ENCODE measurements at places on chromosomes 1 and 21.

DNA sequence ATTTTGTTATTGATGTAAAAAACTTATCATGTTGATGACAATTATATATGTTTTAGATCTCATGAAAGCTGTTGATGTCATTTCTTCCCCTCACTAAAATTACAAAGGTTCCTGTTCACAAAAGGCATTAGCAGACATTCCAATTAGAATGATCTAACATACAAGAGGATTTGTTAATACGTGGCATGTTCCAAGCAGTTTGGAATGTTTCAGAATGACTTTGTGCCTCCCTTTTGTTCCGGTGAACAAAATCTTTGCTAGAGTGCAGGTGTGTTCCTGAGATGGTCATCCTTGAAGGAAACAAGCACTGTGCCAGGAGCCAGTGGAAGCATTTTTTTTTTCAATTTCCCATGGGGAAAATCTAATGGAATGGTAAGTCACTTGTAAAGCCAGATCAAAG lies 108.0 kb upstream of the KCTD3 start:
- DNase-seq = no peak

GRCh38 chr1:101247404-101248287 lies 10.8 kb downstream of the S1PR1 start:
- DNase-seq = no peak

- DNase-seq = no peak
These were observed 6.1 kb downstream of the ATF3 start for GRCh38 chr1:212614453-212615200.

- no peak for DNase-seq
These were observed 16.1 kb upstream of the LDLRAP1 start for GRCh38 chr1:25527226-25527846.

DNA sequence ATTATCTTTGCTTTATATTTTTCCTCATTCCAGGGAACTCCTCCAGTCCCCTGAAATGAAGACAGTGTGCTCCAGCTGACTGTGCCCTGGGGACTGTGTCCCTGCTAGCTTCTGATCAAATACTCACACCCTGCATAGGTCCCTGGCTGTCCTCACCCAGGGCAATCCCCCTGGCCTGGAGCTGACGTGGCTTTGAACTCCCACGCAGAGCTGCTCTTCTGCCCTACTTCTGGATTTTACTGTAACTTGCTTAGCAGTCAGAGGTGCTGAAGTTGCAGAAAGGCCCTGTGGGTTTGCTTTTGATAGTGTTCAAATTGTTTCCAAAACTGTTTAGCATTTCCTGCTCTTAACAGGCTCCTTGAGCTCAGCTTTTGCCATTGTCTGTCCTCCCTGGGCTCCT lies 186.5 kb downstream of the FASLG start:
- no peak for DNase-seq

GRCh38 chr21:34017039-34017961 lies 56.1 kb upstream of the MRPS6 start:
- DNase-seq = no peak

DNA sequence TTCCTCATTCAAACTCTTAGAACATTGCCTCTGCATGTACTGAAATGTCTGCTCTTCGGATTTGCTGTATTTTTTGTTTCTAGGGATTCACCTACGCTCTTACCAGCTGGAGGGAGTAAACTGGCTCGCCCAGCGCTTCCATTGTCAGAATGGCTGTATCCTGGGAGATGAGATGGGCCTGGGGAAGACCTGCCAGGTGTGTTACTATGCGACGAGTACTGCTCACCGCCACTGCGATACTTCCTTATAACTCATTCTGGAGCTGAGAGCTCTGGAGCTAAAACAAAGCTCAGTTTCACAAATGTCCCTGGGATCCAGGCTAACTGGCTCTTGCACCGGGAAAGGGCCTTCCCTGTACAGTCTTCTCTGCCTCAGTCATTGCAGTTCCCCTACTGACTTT lies 10.1 kb downstream of the CHD1L start:
- no peak for DNase-seq

DNA sequence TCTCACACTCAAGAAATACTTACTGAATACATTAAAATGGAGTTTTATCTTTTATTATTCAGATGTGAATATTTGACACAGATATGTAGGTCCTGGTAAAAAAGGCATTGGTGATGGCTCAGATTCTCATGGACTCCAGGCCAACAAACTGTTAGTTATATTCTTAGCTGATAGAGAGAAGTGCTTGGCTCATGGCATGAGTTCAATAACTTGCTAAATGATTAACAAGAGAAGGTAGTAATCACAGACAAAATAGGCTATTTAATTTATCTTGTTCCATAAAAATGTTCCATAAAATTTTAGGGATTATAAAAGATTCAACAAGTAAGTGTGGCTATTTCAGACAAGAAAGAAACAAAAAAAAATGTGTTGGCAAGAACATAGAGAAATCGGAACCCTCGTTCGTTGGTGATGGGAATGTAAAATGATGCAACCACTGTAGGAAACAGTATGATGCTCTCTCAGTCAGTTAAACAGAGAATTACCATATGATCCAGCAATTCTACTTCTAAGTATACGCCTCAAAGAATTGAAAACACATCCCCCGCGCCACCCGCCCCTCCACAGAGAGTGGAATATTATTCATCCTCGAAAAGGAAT lies 737.8 kb upstream of the ADAMTS5 start:
- DNase-seq = no peak

GRCh38 chr1:223763251-223763650 lies 50.9 kb downstream of the CAPN2 start:
- DNase-seq = no peak

DNA sequence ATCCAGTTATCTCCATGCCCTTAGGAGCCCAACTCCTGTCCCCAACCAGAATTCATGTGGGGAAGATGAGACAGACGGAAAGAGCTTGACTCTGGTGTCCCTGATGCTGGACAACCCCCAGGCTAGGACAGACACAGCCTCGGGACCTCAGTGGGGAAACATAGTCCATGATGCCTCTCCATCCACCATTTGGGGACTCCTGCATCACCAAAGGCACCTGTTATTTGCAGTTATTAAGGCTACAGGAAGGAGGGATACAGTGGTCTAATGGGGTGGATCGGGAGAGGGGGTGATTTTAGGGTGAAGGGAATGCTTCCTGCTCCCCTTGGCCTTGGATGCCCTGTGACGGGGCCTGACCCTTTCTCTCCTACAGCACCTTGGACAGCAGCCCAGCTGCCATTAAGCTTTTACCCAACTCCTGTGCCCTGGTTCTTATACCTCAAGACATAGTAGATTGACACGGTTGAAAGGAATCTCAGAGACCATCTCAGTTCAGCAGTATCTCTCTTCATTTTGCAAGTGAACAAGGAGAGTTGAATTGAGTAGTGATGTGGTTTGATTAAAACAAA lies 111.6 kb downstream of the MATN1 start:
- no peak for DNase-seq

DNA sequence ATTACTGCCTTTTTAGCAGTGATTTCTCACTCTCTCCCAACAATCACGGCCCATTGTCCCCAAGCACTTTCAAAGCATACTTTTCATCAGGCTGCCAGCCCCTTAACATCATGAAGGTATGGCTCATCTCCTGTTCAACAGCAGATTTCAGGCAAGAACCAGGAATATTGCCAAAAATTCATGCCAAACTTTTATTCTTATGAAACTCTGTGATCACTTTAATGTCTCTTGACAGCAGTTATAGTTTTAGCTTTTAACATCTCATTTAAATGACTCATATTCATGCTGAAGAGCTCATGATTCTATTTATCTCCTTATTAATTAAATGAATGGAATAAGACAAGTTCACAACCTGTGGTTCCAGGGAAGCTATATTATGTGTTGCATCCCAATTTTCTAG lies 235.1 kb downstream of the GRIK1 start:
- DNase-seq = no peak

DNA sequence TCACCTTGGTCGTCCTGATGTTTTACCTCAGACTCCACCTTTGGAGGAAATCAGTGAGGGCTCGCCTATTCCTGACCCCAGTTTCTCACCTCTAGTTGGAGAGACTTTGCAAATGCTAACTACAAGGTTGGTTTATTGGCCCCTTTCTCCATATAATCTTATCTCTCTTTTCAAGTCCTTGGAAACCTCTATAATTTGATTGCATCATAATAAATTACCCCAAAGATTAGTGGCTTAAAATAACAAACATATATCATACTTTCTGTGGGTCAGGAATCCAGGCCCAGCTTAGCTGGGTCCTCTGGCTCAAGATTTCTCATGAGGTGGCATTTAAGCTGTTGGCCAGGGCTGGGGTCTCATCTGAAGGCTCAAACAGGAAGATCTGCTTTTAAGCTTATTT lies 12.1 kb upstream of the PSMD4 start:
- DNase-seq = no peak

GRCh38 chr1:247114351-247115140 lies 10.4 kb upstream of the ZNF669 start:
- DNase-seq = no peak

- no peak for DNase-seq
These were observed 3.1 kb downstream of the ATP1A1 start for GRCh38 chr1:116375887-116376728.

GRCh38 chr1:188154761-188155160 lies 1326.0 kb downstream of the PLA2G4A start:
- no peak for DNase-seq

DNA sequence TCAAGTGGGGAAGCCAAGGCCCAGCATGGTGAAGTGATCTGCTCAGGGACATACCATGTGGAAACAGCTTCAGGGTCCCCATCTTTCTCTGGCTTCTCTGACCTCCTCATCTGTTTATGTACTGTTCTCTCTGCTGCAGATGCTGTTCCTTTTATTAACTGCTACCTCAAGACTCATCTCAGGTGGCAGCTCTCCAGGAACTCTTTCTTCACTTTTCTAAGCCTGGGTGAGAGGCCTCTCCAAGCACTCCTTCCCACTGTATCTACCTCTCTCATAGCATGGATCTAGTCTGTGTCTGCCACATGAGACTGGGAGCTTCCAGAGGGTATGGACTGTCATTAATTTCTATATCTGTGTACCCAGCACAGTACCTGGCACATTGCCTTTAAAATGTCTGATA lies 73.4 kb upstream of the PPM1J start:
- DNase-seq = no peak

DNA sequence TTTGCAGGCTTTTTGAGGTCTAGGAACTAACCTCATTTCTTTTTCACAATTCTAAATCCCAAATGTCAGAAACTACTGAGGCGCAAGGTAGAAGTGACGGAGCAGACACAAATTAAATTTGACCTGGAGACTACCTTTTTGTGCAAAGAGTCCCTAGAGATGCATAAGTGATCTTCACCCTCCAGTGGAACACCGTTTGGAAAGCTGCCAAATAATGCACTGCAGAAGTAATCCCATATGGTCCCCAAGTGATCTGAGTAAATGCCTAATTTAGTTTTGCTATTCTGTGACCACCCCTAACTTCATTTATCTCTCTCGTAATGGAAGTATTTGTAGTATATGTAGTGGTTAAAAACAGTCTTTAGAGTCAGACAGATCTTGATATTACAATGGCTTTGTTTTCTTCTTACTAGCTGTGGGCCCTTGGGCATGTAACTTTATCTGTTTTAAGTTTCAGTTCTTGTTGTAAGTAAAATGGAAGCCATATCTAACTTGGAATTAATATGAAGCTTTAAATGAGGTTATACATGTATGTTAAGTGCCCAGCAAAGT lies 70.4 kb upstream of the IPO9 start:
- no peak for DNase-seq
